CD4-positive, alpha-beta memory T cell (primary cell): ENCODE measurements at places on chromosomes 16 and 17. TPM values are rescaled to one million over a fixed set of nuclear protein-coding genes. Genes with fewer than 3 reads are reported as not detected.

DNA sequence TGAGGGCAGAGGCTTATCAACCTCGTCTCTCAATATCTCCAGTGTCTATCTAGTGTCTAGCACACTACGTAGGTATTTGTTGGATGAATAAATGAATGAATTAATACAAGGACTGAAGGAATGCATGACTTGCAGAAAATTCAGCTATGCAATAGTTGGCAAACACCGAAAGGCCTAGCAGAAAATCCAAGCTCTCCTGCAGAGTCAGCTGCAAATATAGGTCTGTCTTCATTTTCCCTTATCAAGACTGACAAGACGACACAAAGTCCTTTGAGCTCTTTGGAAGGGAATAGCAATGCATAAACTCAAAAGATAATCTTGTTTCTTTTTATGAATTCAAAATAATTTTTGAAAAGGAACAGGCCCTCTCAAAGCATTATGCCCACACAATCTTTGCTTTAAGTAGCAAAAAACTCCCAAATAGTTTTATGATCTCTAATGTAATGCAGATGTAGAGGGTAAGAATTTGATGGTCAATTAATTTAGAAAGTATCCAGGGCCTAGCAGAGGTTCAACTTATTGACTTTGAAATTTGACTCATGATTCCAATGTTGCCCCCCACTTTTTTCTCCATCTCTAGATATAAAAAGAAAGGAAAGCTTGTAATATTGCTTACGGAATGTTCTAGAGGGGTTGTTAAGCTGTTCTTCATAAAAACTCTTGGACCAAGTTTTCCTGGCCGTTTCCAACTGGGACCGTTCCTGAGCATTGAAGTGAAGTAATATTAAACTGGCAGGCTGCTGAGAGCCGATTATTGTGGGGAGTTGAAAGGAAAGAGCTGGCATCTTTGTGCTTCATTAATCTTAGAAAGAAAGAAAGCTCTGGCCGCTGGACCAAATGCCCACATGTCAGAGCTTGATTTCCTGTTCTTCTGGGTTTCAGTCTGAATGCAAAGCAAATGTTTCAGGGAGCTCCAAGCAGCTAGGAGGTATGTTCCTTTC, 227.3 kb downstream of the HS3ST3A1 start:
- H3K27me3 ChIP-seq = no peaks in the 10 kb centered on the region
- H3K27ac ChIP-seq = no peak overlapping the region
- no peaks in the 10 kb centered on the region for H3K4me1 ChIP-seq
- no peak for DNase-seq
- no peaks in the 10 kb centered on the region for H3K36me3 ChIP-seq

Gene PYY
- total RNA-seq = not detected

Gene RBFOX1
- not detected for total RNA-seq

Gene CHST5
- not detected for total RNA-seq
